Left ventricle myocardium inferior (tissue), 1 donor: ENCODE measurements at places on chromosomes 2 and 18. TPM values are rescaled to one million over a fixed set of nuclear protein-coding genes. Genes with fewer than 3 reads are reported as not detected.
A peak's percentile ranks its signal among the peaks of the same experiment; 100 is the strongest.

DNA sequence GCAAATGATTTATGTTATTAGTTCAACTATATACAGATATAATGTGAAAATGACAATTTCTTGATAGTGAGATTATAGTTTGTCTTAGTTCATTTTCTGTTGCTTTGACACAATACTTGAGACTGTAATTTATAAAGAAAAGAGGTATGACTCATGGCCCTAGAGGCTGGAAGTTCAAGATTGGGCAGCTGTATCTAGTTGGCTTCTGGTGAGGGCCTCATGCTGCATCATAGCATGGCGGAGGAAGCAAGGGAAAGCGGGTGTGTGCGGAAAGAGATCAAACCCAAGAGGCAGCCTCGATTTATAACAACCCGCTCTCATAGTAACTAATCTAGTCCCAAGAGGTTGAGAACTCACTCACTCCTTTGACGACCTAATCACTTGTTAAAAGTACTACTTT is 11.4 kb downstream of the PLEKHA3 start:
- DNase-seq = no peak

- no peak for DNase-seq
These were observed 173.5 kb downstream of the FMNL2 start for GRCh38 chr2:152508446-152508845.

DNA sequence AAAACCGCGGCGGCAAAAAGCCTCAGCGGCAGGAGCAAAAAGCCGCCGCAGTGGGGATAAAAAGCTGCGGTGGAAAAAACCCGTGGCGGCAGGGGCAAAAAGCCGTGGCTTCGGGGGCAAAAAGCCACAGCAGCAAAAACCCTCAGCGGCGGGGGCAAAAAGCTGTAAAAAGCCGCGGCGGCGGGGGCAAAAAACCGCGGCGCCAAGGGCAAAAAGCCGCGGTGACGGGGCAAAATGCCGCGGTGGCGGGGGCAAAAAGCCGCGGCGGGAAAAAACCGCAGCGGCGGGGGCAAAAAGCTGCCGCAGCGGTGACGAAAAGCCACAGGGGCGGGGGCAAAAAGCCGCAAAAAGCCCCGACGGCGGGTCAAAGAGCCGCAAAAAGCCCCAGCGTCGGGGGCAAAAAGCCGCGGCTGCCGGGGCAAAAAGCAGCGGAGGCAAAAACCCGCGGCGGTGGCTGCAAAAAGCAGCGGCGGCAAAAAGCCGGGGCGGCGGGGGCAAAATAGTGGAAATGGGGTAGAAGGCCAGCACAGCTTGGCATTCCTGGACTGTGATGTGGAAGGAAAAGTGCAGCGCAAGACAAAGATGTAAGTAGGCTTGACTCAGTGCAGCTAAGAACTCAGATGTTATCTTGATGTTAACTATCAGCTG is 151.8 kb downstream of the ANKRD30BL start:
- DNase-seq = no peak

DNA sequence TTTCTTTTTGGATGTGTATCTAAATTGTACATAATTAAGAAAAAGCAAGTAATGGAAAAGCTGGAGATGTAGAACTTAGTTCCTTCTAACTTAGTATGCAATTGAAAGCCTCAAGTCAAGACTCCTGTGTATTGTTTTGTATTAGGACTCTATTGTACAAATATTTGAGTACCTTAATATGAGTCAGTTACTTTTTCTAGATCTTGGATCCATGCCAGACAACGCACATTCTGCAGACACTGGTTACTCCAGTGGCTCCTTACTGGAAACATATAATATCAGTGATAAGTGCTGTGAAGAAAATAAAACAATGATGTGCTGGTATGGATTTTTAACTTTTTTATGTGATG is 1.5 kb downstream of the SLC39A10 start:
- no peak for DNase-seq

DNA sequence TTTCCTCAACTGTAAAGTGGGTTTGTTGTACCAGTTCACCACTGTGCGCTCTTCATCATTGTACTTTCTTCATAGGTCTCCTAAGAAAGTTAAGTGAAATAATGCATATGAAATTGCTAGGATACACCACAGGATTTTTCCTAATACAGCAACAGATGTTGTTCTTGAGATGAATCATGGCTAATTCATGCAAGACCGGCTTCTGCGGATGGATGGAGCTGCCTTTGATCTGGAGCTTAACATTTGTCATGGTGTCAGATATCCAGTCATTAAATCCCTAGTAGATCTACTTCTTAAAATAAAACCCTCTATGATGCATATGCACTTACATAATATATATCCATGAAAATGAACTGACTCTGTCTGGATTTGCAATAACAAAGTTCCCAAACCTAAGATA is 114.1 kb downstream of the COL6A3 start:
- no peak for DNase-seq

Gene DUSP2
- total RNA-seq = 0.82 TPM

Gene ASPRV1
- 0.63 TPM for total RNA-seq

Gene RAB17
- 4.5 TPM for total RNA-seq

Gene ZBTB7C
- 2.7 TPM for total RNA-seq

- no peak for DNase-seq
These were observed 26.7 kb downstream of the CTLA4 start for GRCh38 chr2:203894262-203894661.

Gene KCNG3
- total RNA-seq = not detected

- DNase-seq = no peak
These were observed 10.5 kb upstream of the PRELID3A start for GRCh38 chr18:12397254-12397653.

DNA sequence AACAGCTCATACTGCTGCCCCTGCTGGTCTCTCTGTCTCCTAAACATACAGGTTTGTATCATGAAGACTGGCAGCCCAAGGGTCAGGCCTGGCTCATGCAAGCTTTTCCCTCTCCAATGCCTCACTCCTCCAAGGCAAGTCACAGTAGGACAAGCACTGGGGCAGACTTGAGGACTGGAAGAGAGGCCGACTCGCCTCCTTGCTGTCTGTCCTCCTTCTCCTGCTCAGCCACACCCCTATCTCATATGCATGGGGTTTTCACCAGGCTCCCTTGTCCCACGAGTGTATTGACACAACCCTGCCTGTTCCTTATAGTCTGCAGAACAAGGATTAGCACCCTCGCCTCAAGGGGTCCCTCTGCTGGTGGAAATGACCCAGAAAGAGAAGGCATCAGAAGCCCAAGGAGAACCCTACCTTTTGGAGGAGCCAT is 223.7 kb downstream of the SOX11 start:
- DNase-seq = no peak

- no peak for DNase-seq
These were observed 1964.3 kb downstream of the SUCLG1 start for GRCh38 chr2:82494739-82495138.

Gene PSMD1
- total RNA-seq = 90.5 TPM

DNA sequence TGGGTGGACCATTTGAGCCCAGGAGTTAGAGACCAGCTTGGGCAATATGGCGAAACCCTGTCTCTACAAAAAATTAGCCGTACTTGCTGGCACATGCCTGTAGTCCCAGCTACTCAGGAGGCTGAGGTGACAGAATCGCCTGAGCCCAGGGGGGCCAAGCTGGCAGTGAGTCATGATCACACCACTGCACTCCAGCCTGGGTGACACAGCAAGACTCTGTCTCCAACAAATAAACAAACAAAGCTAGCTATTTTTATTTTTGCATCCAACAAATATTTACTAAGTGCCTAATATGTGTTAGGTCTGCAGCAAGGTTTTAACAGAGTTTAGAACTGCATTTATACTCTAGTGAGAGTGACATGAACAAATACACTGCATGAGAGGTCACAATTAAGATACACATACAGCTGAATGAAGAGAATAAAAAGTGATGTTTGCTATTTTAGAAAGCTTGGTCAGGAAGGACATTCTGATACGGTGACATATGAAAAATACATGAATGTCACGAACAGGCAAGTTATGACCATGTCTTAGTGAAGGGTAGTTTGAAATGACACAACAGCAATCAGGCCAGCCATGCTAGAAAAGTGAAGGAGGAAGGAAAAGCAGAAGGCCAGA is 83.2 kb upstream of the FRZB start:
- peak; percentile 33 for DNase-seq

Gene CFAP65
- not detected for total RNA-seq

GRCh38 chr2:43458014-43458628 is 137.7 kb downstream of the THADA start:
- DNase-seq = no peak

- no peak for DNase-seq
These were observed 103.1 kb downstream of the CERS6 start for GRCh38 chr2:168559187-168559586.

GRCh38 chr2:219939647-219940046 is 312.2 kb downstream of the SLC4A3 start:
- DNase-seq = no peak
